Substantia nigra (tissue), 51 donors: ENCODE measurements at places on chromosomes 5 and 9.
A peak's percentile ranks its signal among the peaks of the same experiment; 100 is the strongest.

DNA sequence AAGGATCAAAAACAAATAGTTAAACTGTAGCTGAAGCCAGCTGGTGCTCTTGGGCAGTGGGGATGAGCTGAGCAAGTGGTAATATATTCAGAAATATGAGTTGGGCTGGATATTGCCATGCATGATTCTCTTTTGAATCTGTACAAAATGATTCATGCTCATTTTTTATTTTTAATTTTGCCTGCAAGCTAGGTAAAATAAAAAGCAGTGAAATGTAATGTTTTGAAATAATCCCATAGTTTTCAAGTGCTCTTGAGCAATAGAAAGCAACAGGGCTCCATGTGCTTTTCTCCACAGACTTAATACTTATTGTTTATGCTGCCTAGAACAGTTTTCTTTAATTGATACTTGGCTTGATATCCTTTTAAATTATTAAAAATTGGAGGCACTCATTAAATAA is 489.3 kb downstream of the TLE4 start:
- no peak for DNase-seq

- no peak for DNase-seq
Measured at GRCh38 chr5:83249156-83249555, 171.8 kb downstream of the XRCC4 start.

DNA sequence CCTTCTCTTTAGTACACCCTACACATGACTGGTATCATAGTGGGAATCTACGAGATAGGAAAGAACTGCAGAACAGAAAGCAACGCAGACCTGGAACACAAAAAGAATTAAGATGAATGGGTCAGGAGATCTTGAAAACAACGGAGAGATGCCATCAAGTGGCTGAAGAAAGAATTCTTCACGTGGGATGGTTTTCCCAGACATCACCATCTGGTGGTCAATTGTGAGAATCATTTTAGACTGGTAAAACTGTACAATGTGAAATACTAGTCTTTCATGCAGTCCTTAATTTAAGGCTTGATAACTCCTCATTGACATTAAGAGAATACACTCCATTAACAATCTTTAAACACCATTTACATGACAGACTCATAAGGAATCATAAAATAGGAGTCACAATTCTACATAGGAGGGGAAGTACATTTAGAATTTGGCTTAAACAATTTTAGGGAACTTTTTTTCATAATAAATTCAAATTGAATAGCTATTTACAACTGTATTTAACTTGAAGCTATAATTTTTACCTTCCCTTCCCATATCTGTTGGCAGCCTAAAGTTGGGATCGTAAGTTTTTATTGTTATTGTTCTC is 128.4 kb upstream of the TRPM3 start:
- DNase-seq, result peak; percentile 0

DNA sequence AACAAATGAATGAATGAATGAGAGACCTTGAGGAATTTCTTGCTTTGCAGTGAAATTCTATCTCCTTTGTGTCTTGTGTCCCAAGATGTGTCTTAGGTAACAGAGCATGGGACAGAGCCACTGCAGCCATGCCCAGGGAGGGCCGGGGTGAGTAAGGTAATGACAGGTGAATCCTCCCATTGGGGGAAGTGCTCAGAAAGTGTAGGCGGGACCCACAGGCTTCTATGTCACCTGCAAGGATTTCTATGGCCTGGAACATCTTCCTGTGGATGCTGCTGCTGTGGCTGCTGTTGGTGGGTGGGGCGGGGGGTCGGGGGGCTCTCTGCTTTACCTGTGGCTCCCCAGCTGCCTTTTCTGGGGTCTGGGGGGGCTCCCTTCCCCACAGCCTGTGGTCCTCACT is 133.6 kb upstream of the IER5L start:
- DNase-seq, result no peak

DNA sequence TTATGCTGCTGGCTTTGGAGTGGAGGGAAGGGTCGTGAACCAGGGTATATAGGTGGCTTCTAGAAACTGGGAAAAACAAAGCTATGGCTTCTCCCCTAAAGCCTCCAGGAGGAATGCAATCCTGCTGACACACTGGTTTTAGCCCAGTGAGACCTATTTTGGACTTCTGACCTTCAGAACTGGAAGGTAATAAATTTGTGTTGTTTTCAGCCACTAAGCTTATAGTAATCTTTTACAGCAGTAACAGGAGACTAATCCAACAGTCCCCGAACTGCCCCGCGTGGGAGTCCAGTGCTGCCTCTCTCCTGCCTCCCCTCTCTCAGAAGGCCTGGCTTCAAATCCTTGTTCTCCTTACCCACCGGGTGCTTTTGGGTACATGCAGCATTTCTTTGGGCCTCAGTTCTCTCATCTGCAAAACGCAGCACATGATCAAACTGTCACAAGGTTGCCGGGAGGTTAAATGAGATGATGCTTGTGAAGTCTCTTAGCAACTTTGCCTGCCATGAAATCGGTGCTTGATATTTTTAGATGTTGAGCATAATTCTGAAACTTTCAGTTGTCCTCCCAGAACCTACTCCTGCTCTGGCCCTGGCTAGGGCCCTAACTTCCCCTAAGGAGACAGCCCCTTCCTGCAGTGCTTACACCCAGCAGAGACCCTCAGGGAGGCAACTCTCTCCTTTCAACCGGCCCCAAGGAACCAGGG is 127.3 kb upstream of the BOD1 start:
- DNase-seq, result no peak

DNA sequence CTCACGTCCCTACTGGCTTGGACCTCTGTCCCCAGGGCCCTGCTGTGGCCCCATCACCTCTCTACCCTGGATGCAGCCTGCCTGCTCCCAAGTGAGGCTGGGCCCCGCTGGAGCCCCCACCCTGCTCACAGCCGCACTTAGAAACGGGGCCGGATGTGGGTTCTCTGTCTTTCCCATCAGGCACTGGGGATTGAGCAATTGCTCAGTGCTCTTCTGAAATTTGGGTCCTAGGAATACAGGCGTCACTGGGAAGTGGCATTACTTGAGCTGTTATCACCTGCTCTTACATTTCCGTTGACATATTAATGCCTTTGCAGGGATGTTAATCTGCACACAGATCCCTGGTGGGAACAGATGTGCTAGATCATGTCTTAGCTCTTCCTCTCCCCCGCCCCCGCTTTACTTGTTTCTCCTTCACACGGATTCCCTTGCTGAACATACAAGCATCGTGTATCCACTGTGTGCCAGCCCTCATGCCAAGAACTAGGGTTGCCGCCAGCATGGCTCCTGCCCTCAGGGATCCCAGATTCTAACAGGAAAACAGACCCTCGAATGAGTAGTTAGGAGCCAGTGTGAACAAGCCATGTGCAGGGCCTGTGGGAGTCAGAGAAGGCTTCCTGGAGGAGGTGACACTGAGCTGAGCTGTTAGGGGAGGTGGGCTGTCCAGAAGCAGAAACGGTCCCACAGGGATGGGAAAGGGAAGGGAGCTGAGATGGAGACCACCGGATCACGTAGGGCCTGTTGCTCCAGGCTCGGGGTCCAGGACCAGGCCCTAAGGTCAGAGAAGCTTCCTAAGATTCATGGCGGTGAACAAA is 65.1 kb downstream of the NEK6 start:
- DNase-seq, result no peak

GRCh38 chr9:95515272-95516113 is 1.3 kb downstream of the PTCH1 start:
- DNase-seq, result no peak

DNA sequence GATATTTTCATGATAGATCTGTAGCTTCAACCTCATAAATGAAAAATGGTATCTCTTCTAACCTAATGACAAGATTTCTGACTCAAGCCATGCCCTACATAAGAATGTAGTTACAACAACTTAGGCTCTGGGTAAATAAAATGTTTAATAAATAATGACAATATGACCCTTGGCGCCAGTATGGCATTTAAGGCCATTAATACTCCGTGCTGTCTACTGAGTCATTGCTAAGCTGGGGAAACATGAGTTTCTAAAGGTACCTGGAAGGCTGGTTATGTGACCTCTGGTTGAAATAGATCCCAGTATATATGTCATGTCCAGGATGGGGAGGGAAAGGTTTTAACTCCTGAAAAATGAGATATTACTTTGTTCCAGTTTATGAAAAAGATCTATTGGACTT is 58.0 kb upstream of the CEMIP2 start:
- DNase-seq, result no peak

DNA sequence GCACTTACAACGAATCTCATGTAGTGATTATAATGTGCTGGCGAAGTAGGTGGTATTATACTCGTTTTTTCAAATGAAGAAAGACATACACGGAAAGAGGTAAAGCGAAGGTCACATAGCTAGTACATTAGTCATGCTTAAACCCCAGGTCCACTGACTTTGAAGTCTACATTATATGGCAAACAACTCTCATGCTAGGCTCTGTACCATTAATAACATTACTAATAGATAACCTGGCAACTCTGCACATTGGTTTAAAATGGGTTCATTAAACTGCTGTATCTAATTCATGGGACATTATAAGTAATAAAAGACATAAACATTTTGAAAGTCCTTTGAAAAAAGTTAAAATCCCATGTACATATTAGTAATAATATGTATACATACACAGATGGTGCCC is 21.2 kb downstream of the FYB1 start:
- no peak for DNase-seq

GRCh38 chr5:74418709-74419108 is 221.8 kb downstream of the ENC1 start:
- no peak for DNase-seq

GRCh38 chr9:34996181-34996904 is 6.8 kb downstream of the DNAJB5 start:
- DNase-seq, result no peak

- DNase-seq, result peak; percentile 40
Measured at GRCh38 chr5:97297063-97297703, 114.1 kb upstream of the RIOK2 start.

GRCh38 chr5:59607138-59607765 is 286.3 kb downstream of the PDE4D start:
- DNase-seq, result no peak

- no peak for DNase-seq
Measured at GRCh38 chr5:95086927-95087815, 197.7 kb downstream of the MCTP1 start.

GRCh38 chr5:36392818-36393217 is 91.1 kb upstream of the RANBP3L start:
- no peak for DNase-seq

DNA sequence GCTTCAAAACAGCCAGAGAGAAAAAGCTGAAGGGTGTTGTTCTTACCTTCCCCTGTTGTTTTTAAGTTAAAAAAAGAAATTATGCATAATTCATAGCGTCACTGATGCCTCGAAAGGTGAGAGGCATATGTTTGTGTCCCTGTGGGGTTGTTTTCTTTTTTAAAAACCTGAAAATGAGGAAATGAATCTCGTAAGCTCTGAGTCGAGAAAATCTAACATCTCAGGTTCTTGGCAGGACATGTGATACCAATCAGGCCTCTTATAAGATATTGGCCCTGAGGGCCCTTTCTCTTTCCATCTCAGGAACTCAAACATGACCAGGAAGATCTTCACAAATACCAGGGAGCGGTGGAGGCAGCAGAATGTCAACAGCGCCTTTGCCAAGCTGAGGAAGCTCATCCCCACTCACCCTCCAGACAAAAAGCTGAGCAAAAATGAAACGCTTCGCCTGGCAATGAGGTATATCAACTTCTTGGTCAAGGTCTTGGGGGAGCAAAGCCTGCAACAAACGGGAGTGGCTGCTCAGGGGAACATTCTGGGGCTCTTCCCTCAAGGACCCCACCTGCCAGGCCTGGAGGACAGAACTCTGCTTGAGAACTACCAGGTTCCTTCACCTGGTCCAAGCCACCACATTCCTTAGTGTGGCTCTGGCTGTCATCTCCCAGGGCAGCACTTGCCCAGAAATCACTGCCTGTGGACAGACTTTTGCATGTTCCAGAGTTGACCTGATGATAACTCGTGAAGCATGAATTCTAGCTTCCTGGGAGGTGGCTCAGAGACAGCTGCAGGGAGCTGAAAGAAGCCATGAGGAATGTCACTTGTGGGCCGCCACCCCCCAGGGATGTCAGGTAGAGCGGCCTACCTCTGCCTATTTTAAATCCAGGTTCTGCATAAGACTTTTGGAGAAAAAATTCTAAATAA is at the start of gene TAL2:
Gene TAL2 (plus strand): TSS at position 274 of the 921 bp plus-strand sequence. CDS start 40 bp downstream, at position 314.
- no peak for DNase-seq

- peak; percentile 56 for DNase-seq
Measured at GRCh38 chr5:191036-191948, at the start of gene LRRC14B. LRRC14B (plus strand) TSS chr5:191495; CDS start chr5:191539, 44 bp downstream.

DNA sequence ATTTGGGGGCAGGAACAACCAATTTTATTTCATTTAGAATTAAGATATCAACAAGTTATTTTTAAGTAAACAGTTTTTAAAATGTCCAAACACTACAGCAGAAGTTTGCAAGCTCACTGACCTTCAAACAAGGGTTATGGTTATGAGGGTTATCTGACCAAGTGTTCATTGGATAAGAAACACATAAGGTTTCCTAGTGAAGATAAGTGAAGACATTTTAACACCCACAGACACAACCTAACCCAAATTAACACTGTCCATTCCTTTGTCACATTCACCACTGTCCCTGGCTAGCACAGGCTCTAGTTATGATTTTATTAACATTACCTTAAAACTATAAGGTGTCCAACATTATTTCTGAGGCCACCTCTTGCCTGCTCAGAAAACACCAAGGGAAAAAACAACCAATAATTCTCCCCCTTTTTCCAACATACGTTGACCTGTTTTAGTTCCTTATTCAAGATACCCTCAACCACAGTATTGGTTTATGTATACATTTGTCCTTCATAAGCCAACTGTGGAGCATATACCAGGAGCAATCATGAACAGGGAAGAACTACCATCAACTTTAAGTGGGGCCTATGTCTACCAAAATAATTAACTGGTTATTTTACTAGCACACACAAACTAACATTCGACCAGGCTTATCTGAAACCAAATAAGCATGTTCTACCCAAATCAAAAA is 4.0 kb downstream of the ETF1 start:
- no peak for DNase-seq

DNA sequence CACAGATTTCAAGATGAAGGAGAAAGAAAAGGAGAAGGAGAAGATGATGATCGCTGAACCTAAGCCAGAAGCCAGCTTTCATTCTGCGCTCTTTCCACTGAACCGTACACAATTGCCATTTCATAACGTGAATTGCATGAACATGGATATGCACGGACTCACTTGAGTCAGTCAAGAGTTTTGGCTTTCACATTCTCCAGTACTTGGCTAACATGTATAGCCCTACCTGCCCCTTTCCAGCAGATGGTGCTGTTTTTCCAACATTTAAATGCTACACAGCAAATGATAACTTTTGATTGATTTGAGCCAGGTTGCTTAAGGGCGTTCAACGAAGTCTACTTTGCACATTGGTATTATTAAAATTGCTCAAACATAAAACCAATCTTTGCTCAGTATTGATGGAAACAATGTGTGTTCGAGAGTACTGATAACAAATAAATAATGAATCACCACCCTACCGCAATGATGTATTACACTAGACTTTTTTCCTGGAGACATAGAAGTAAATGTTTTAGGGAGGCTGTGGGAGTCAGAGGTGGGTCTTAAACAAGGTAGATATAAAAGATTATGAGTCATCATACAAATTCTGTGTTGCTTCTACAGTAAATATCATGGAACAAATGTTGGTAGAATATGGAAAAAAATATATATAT is 196.4 kb downstream of the TRPM3 start:
- DNase-seq, result peak; percentile 9

GRCh38 chr9:89625721-89626687 is 21.2 kb downstream of the GADD45G start:
- DNase-seq, result no peak

- DNase-seq, result no peak
Measured at GRCh38 chr5:170509348-170509660, 5.5 kb downstream of the KCNIP1 start.
